ENCODE measurements at places on chromosomes 11 and 22.

DNA sequence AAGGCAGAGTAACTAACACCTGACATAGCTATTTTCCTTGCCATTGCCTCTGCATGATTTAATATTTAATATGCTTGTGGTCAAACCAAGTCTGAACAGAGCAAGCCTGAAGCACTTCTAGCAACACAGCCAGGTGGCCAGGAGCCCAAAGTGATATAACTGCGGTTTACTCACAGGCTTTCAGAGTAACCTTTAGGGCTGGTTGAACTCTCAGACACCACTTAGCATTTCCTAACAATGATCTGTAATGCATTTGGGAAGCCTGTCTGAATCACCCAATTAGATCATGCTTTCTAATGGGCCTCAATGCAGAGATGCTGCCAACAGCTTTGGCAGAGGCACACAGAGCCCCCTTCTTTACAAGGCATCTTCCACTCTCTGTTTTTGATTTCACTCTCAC lies 96.1 kb downstream of the FDX1 start:
- no peak for DNase-seq

DNA sequence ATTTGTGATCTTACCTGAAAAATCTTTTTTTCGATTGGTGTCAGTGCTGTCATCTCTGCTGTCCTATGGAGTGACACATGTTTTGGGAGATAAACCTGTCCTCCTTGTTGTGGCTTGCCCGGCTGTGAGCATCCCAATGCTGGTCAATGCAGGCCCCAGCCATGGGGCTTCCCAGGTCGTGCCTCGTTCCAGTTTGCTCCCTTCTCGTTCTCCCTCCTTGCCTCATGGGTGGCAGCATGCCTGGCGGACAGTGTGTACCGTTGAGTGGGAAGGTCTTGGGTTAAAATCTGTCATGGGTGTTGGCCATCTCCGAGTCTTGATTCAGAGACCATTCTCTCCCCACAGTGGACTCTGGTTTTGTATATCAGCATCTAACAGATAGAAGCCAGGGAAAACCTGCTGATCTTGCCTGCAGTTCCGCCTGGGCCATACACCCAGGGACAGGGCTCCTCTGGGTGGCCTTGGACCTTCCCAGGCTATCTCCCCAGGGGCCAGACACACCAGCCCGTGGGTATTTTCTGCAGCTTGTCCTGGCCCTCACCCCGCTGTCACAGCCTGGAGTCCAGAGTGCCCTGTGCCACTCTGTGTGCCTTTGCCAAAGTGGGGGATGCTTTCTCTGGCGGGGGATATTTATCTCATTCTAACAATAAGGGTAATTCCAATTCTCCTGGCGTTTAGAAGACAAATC lies 208.1 kb downstream of the TBC1D22A start:
- no peak for DNase-seq

DNA sequence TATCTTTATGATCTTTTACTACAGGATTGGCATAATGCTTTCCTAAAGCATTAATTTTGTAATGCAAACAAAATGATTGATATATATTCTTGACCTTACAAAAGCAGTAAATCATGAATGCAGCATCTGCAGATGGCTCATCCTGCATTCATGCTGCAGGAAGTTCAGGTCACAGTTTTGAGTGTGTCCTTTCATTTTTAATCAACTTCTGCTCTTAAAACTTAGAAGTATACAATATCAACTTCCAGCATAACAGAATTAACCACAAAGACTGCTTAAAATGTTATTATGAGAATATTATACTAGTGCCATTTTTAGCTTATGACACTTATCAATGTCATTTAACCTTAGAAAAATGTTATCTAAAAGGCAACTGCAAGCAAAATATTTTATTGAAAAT lies 54.0 kb downstream of the SLC36A4 start:
- DNase-seq = no peak

- DNase-seq = no peak
Observed at GRCh38 chr22:49080631-49081030, 747.0 kb downstream of the BRD1 start.

DNA sequence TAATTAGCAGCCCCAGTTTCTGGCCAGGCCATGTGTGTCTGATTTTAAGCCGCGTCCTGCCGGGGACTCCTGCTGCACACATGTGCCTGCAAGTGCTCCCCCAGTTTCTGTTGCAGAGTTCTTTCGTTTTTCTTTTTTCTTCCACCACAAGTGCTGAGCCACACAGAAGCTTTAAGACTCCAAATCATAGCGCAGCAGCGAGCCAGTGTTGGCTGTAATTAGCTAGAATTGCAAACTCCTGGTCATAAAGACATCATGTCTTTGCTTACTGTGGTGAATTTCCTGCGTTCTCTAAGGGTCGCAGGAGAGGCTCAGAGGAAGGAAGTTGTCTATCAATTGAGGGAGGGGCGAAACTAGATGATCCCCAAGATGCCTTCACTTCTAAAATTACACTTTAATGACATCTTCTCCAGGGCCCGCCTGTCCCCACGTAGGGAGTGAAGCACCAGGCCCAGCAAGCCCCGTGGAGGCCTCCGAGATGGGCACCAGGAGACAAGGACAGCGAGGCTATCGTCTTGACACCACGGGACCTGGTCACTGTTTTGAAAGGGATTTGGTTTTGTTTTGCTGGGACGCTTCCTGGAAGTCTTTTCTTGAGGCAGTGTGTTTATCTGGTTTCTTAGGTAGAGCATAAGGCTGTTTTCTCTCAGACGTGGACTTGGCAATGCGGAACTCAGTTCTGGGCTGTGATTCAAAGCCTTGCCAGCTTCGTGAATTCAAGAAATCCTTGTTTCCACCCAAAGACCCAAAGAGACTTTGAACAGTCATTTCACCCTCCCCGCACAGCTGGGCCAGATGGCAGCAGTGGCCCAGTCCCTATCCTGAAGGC lies 71.8 kb downstream of the UBASH3B start:
- no peak for DNase-seq

- no peak for DNase-seq
Observed at GRCh38 chr11:129223260-129223659, 31.1 kb upstream of the ARHGAP32 start.
